ENCODE measurements at places on chromosomes 5 and 9.

DNA sequence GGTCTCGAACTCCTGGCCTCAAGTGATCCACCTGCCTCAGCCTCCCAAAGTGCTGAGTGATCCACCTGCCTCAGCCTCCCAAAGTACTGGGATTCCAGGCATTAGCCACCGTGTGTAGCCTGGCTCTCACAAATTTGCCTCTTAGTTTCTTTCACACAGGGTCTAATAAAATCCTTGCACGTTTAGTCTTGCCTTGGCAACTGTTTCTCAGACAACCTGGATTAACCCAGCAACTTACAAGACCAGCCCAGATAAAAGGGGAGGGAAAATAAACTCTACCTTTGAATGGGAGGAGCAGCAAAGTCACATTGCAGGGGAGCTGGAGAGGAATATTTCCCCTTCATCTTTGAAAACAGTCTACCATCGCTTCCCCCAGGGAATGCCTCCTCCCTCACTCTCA lies 29.3 kb upstream of the GNA14 start:
- DNase-seq = no peak

DNA sequence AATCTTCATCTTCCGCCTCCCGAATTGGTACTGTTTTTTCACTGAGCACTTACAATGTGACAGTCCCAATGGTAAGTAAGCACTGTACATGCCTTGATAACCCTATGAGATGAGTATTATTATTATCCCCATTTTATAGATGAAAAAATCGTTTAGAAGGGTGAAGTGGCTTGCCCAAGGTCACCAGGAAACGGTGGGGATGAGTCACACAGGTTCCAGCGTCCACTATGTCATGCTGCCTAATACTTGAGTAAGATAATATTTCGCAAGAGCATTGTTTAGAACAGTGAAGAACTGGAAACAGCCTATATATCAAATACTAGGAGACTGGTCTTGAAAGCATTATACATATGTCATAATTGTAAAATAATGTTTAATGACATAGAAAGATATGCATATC lies 12.9 kb downstream of the HAND1 start:
- no peak for DNase-seq

GRCh38 chr5:139640421-139641115 lies 7.6 kb upstream of the CXXC5 start:
- DNase-seq = no peak

GRCh38 chr5:160488394-160489325 lies 67.0 kb downstream of the PTTG1 start:
- no peak for DNase-seq

DNA sequence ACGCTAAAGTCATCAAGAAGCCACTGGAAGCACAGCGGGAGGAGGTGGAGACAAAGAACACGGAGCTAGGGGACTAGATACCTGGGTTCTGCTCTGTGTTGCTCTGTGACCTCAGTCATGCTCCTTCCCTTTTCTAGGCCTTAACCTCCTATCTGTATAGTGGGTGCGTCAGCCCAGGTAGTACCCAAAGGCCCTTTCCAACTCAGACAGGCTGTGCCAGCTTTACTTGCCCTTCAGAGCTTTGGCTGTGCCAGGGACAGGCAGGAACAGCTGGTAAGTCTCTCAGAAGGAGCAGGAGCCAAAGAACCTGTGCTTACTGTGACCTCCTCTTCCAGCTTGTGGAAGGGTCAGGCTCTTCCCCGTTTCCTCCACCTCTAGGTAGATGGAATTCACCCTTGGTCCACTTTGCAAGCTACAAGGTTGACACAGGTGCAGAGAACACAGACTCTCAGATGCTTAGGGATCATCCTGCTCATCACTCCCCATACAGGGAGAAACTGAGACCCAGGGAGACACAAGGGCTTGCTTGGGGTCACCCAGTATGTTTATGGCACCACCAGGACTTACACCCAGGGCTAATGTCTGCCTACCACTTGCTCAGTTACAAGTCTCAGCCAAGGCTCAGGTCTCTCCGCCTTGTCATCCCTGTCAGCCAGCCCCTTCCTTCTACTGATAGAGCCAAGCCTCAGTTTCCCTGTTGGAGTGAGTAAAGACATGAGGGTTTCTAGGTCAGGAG lies 1.7 kb downstream of the CCDC69 start:
- no peak for DNase-seq

Measured in naive thymus-derived CD8-positive, alpha-beta T cell (primary cell).